NCI-H2029 (cell line): ENCODE measurements at places on chromosomes 6 and 20.

GRCh38 chr6:43299338-43300293 is 1.6 kb downstream of the SLC22A7 start:
- DNase-seq = no peak

- no peak for DNase-seq
These were observed 13.1 kb downstream of the CDK5RAP1 start for GRCh38 chr20:33388268-33388667.

- DNase-seq = no peak
These were observed 227.9 kb downstream of the BCAS1 start for GRCh38 chr20:53842301-53843099.

DNA sequence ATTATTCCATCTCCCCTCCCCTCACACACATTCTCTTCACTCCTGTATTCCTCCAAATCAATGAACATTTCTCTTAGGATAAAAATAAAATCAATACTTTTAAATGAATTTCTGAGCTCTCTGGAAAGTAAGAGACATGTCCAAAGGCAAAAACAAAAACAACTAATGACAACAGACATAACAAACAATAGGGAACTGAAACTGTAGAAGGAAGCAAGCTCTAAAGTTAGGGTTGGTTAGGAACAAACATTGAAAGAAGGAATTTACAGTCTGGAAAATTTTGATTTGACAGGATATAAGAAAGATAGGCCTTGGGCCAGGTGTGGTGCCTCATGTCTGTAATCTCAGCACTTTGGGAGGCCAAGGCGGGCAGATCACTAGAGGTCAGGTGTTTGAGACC is 17.5 kb upstream of the MYCT1 start:
- no peak for DNase-seq

DNA sequence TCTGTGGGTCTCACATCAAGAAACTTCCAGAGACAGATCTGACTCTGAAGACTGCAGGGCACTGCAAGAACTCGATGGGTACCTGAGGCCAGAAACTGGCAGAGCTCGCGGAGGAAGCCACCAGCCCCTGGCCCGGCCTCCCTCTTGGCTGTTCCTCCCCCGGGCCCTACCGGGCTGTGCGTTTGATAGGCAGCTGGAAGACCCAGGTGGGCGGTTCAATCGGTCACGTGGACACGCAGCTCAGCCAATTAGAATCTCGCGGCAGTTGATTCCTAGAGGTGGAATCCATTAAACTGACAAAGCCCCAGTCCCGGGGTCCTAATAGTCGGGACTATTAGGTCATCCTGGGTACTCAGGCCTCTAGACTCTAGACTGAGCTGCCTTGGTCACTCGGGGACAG is 154.2 kb upstream of the PROKR2 start:
- no peak for DNase-seq
